CD8-positive, alpha-beta memory T cell (primary cell): ENCODE measurements at places on chromosomes 7 and 10.
A peak's percentile ranks its signal among the peaks of the same experiment; 100 is the strongest.

GRCh38 chr7:87032604-87033339, 26.7 kb downstream of the ELAPOR2 start:
- no peak for DNase-seq

GRCh38 chr10:101827919-101828600, 9.8 kb upstream of the OGA start:
- DNase-seq: no peak

GRCh38 chr7:93055543-93056107, 62.2 kb downstream of the SAMD9 start:
- DNase-seq: peak; percentile 35

DNA sequence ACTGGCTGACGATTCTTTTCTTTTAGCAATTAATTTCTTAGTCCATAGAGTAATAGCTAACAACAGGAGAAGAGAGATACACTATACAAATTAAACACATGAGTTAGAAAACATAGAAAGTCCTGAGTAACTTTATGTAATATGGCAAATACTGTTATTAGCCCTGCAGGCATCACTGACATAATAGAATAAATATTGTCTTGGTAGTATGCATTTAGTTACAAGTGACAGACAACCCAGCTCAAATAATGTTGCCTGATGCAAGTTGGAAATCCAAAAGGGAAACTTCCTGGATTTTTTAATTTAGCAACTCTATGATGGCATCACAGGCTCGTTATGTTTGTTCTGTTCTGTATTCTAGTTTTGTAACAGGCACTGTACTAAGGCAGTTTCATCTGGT, 95.1 kb downstream of the DKK1 start:
- no peak for DNase-seq

DNA sequence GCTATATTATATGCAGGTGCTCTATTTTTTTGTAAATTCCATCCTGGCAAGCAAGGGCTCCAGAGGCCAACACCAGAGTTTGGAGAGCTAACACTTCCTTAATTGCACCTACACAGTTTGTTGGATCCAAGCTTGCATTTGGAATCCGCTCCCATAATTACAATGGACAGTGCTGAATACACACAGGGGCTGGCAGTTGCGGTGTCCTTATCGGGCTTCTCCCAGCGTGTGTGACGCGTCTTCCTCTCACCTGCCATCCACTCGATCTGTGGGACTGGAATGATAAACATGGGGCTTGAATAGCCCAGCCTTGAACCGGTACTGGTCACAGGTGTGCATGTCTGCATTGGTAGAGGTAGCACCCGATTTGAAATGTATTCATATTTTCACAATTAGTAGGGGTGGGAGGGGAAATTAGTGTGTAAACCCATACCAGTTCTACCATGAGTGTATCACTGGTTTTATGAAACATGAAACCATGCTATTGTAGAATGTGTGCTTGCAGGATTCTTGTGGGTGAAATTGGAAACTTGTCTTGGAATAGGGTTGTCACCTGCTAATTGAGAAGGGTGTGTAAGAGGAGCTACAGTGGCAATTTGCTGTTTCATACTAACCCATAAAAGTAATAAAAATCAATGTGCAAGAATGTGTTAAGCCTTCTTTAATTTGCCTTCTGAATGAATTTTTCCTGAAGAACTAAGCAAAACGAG, 316.5 kb downstream of the WDR11 start:
- DNase-seq: no peak

GRCh38 chr10:44125879-44126278, 259.0 kb downstream of the CXCL12 start:
- DNase-seq: no peak

DNA sequence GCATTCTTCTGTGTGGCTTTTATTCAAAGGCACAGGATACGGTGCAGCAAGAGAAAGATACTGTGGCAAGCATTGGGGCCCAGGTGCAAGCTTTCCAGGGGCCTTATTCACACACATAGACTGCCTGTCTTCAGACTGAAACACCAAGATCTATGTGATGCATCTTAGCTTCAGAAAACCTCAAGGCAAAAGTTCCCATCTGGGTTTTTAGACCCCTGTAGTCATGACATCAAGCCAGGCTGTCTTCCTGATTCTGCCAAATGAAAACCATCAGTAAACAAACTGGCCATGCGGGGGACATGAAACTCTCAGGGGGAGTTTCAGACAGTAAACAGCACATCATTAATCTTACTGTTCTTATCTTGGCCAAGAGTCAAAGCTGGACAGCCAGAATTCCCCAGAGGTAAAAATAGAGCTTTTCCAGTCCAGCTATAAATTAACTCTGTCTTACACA, 9.8 kb downstream of the AGBL3 start:
- DNase-seq: no peak

DNA sequence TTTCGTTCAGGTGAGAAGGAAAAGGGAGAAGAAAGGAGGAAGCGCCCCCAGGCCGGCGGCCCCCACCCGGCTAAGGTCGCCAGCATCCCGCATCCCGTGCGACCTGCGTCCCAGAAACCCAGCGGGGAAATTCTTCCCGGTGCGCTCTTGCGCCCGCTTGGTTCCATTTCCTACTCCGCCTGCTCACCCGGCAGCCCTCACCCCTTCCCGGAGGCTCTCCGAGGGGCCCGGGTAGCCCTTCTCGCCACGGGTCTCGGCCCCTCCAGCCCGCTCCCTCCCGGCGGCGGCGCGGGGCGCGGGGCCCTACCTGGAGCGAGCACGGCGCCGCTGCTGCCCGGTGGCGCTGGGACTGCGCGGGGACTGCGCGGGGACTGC, at the start of gene PRKCQ:
Gene PRKCQ, minus strand, starts transcription at position 373 of the 375 bp plus-strand sequence. CDS start 65,141 bp downstream, outside the sequence.
- DNase-seq: no peak

- no peak for DNase-seq
These were observed 52.3 kb upstream of the MYL10 start for GRCh38 chr7:101681170-101682007.

DNA sequence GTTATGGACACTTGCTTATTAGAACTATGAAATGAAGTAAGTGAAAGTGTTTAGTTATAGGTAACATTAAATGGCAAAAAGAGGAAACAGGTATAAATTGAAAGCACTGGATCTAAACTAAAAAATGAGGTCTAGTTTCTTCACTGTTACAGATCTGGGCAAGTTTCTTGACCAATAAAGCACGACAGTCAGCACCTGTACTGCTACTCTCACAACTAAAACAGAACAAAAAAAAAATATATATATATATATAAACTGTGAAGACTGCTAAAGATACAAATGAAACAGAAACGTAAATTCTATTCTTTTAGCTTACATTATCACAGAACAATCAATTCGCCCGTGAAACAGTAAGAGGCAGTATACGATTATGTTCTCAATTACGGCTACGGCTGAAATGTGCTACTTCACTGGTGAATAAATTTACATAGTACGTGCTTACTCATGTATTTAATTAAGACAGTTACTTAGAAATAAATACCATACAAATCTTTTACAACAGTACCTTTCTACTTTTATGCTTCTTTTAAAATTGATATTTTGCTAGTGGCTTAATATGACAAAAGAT, 4.2 kb downstream of the AHR start:
- DNase-seq: no peak

- DNase-seq: no peak
These were observed 182.9 kb downstream of the DOCK4 start for GRCh38 chr7:112023282-112023681.

- DNase-seq: no peak
These were observed 5.8 kb upstream of the YAE1 start for GRCh38 chr7:39560408-39560807.

GRCh38 chr7:142114207-142114606, 2.7 kb downstream of the MGAM2 start:
- DNase-seq: no peak

- DNase-seq: no peak
These were observed 12.4 kb downstream of the PRKG1 start for GRCh38 chr10:51086710-51087109.

- no peak for DNase-seq
These were observed 22.0 kb upstream of the TM9SF3 start for GRCh38 chr10:96608805-96609204.

DNA sequence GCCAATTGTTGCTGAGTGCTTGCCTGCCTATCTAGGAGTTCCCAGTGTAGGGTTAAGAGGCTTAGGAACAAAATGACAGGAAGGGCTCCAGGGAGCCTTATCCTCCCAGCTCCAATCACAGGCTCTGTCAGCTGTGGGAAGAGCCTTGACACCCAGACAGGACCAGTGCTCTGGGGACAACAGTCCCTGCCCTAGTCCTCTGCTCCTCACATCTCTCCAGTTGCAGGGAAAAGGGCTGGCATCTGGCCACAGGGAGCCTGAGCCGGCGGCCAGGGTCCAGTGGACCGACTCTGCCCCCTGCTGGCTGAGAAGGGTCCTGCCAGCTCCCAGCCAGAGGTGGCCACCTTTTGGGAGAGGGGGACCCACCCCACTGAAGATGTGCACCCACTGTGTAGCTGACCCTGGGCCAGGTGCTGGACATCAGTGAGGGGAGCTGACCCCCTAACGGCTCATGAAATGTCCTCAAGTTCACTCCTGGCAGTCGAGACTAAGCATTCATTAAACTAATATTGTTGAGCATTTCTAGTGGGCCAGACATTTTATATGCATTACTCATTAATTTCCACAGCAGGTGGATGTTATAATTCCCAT, 17.6 kb downstream of the DNAJB12 start:
- peak; percentile 41 for DNase-seq

GRCh38 chr10:111093741-111094380, 17.0 kb downstream of the ADRA2A start:
- no peak for DNase-seq

- DNase-seq: no peak
These were observed 25.6 kb downstream of the KIFBP start for GRCh38 chr10:69014171-69014570.

GRCh38 chr10:35212856-35213255, 86.2 kb downstream of the CREM start:
- no peak for DNase-seq

- DNase-seq: no peak
These were observed 97.6 kb downstream of the SUGCT start for GRCh38 chr7:40232242-40232893.

GRCh38 chr7:47953822-47954221, 5.6 kb upstream of the PKD1L1 start:
- DNase-seq: no peak

DNA sequence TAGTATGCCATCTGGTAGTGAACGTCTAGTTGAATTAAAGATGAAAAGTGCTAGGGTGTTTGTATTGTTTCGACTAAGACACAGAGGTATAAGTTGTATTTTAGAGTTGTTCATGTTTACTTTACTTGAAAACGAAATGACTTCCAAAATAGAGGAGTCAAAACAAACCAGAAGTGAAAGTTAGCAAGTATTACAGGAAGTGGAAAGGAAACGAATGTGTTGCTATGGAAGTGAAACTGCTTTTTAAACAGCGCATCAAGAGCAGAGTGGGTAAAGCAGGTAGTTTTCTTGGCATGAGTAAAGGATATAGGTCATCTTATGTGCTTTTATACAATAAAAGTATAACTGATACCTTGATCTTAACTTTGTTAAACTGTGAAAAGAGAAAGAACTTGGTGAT, 20.0 kb upstream of the GALNTL5 start:
- DNase-seq: peak; percentile 65

DNA sequence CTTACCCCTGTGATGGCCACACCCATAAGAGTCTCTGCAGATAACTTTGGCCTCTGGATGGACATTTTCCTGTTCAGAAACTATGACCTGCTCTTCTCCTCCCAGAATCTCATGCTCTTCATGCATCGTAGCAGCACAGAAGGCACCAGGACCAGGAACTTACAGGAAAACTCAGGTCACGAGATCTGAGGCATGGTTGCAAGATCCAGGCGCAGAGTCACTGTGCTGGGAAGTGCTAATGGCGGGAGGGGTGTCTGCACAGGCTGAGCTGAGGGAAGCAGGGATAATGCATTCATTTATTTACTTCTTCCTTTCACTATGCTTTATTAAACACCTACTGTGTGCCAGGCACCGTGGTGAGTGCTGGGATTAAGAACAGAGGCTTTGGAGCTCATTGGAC, 48.2 kb upstream of the LOXL4 start:
- DNase-seq: no peak

DNA sequence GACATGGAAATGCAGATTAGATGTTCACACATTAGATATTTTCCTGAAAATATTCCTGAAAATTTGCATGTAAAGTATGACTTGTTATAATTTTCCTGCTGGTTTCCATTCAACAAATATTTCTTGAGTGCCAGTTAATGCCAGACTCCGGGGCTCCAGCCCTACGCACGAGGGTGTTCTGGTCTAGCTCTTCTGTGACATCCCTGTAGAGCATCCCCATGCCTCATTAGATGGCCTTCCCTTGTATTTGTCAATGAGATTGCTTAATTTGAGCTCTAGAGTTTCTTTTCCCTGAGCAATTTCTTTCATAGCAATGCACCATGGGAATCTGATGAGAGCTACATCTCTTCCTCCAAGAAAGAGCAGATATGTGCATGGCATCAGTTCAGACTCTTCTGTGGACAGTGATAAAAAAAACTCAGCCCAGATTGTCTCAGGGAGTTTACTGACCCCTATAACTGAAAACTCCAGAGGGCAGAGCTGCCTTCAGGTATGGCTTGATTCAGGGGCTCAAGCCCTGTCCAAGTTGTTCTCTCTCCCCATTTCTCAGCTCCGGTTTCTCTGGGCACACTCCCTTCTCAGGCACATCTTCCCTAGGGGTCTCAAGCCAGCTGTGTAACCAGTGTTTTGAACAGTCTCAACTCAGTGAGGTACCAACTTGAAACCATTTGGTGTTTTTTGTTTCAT, 96.7 kb downstream of the PARP12 start:
- no peak for DNase-seq

DNA sequence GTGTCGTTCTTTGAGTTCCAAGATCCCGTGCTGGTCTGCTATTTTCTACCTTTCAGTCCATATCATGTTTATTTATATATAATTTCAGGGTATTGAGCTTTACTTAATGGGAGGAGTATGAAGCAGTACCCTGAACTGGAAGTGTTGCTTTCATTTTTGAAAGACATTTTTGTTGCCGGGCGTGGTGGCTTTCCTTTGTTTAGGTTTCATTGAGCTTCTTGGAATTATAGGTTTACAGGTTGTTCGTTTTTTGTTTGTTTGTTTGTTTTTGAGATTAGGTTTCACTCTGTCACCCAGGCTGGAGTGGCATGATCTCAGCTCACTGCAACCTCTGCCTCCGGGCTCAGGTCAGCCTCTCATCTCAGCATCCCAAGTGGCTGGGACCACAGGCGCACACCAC, 7.4 kb downstream of the ZNF487 start:
- no peak for DNase-seq

- DNase-seq: no peak
These were observed 59.8 kb downstream of the COL13A1 start for GRCh38 chr10:69861251-69862240.

DNA sequence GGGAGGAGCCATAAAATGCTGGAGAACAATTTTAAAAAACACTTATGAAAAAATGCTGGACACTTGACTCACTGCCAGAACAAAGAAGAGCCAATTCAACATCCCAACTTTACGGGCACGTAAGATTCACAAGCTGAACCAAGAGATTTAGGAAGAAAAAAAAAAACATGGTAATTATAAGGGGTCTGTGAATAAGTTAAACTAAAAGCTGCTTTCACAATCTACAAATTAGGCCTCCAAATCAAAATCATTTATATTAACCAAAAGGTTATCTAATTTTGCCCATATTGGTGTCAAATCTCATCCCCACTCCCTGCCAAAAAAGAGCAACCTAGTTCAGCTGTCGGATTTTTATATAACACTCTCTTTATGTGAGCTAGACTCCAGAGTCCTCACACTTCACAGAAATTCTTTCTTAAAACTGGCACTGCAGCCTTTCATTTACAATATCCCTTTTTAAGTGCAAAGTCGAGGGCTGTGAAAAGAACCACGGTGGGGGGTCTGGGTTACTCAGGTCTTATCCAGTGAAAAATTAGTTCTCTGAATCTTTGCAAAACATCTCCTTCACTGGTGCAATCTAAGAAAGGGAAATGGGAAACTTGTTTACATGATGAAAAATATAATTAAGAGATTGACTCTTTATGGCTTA, 30.4 kb upstream of the DGKI start:
- no peak for DNase-seq

- no peak for DNase-seq
These were observed 18.9 kb downstream of the SGMS1 start for GRCh38 chr10:50604809-50605208.
